ENCODE measurements at places on chromosomes 16 and 17.

- no peak for DNase-seq
These were observed 656 bp upstream of the GEMIN4 start for GRCh38 chr17:752620-753219.

GRCh38 chr17:74190807-74191406 is 12.6 kb upstream of the RPL38 start:
- no peak for DNase-seq

GRCh38 chr17:38403491-38403890 is 24.8 kb upstream of the ARHGAP23 start:
- no peak for DNase-seq

GRCh38 chr16:30394592-30395154 is 547 bp upstream of the ZNF48 start:
- no peak for DNase-seq

DNA sequence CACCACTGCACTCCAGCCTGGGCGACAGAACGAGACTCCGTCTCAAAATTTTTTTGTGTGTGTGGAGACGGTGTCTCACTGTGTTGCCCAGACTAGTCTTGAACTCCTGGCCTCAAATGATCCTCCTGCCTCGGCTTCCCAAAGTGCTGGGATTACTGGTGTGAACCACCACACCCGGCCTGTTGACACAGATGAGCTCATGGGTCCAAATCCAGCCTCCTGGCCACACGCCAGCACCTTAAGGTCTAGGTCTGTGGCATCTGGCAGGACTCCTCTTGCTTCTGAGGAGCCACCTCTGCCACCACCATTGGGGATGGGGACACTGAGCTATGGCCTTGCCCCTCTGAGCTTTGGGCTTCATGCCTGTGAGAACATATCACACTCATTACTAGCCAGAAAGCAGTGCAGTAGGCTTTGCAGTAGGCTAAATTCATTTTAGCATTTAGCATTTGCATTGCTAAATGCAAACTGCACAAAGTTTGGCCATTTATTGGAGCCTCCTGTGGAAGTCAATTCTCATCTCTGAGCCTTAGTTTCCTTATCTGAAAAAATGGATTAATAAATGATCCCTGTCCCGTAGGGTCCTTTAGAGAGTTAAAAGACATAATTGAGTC is 5.5 kb upstream of the CDIPT start:
- no peak for DNase-seq

DNA sequence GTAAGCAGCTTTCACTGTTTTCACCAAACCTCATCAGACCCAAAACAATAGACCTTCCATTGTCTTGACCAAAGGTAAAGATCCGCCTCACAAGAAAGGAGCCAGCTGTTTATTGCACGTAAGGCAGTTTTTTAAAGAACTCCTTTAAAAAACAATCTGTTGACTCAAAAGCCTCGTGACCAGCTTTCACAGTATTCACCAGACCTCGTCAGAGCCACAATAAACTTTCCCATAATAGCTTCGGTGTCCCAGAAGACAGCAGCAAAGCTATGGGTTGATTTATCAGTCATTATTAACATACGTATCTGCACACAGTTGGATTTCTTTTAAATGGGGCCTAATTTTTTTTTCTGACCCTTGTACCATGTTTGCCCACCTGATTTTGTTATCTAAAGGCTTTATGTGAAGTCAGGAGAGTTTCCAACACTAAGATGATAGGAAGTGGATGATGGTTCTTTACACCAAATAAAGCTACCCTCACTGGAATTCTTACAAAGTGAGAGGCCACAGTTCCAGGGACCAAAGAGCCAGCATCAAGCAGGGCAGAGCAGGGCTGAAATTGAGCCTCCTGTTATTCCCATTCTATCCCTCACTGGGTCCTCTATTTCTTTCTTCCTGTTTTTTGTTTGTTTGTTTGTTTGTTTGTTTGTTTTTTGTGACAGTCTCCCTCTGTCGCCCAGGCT is 17.6 kb upstream of the HELZ start:
- no peak for DNase-seq

DNA sequence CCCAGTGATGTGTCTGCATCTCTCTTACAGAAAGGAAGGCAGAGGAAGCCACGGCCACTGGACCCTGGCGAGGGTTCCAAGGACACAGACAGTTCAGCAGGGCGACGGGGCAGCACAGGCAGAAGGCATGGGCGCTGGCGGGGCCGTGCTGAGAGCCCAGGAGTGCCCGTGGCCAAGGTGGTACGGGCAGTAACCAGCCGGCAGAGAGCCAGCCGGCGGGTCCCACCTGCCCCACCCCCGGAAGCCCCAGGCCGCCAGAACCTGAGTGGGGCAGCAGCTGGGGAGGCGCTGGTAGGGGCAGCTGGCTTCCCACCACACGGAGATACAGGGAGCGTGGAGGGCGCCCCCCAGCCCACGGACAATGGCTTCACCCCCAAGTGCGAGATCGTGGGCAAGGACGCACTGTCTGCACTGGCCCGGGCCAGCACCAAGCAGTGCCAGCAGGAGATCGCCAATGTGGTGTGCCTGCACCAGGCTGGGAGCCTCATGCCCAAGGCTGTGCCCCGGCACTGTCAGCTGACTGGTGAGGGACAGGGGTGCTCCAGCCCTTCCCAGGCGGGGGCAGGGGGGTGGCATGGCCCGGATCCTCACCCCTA is 7.8 kb downstream of the XYLT2 start:
- DNase-seq, result no peak

- DNase-seq, result no peak
These were observed 20.2 kb downstream of the NGFR start for GRCh38 chr17:49515196-49515770.

GRCh38 chr16:50550866-50551641 is 2.9 kb downstream of the NKD1 start:
- no peak for DNase-seq

- DNase-seq, result no peak
These were observed 80.5 kb downstream of the MYH13 start for GRCh38 chr17:10292057-10292937.
